Body of pancreas (tissue), 4 donors: ENCODE measurements at places on chromosomes 1 and 21. TPM values are rescaled to one million over a fixed set of nuclear protein-coding genes. Genes with fewer than 3 reads are reported as not detected.

S100A12 gene
- not detected for total RNA-seq

DNA sequence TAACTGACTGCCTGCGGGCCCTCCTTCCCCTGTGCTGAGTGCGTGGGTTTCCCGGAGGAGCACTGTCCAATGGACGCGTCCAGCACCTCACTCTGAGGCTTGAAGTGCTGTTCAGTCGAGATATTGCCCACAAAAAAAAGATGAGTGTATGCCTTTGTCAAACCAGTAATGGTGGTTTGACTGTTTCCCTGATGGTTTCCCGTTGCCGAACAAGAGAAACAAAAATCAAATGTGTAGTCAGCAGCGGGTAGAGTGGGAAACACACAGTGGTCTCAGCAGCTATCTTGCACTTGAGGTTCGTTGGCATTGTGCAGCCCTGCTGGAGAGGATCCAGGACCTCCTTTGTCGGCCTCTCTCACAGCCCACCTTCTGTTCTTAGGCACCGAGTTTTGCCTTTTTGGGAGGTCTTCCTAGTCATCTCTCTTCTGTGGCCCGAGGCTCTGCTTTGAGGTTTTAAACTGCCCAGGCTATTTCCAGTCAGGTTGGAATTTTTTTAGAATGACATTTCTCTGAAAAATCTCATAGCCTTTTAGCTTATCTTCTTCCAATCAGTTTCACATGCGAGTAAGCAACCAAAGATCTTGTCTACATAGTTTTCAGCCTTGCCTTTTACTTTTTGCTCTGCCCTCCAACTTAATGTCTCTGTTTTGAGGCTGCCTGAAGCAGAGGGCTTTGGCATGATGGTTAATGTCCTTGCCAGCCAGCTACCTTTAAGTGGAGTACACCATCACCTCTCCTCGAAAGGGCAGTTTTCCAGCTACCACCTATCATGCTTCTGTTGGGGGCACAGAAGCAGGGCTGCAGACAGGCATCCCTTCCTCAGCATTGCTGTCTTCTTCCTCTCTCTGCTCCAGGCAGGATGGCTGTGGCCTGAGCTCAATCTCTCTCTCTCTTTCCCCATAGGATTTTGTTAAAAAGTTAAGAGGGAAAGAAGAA lies 132.3 kb downstream of the URB2 start:
- no peak for DNase-seq

- DNase-seq: no peak
Observed at GRCh38 chr1:66521721-66522365, 12.1 kb upstream of the SGIP1 start.

SPRR1B gene
- not detected for total RNA-seq

DNA sequence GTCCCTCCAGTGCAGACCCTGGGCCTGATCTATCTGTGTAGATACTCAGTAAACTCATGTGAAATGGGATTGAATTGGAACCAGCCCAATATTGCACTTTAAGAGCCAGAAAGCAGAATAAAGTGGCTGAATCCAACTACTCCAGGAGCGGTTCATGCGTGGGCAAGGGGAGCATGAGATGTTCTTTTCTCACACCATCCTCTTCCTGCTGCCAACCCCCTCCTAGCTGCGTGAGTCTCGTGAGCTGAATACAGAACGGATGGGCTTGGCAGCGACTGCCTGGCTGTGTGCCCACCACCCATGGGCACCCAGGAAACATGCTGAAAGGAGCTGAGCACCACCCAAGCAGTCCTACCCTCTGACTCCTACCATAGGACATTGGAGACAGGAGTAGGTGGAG lies 128.3 kb downstream of the ELAVL4 start:
- no peak for DNase-seq

RGS16 gene
- 3.9 TPM for total RNA-seq

DNA sequence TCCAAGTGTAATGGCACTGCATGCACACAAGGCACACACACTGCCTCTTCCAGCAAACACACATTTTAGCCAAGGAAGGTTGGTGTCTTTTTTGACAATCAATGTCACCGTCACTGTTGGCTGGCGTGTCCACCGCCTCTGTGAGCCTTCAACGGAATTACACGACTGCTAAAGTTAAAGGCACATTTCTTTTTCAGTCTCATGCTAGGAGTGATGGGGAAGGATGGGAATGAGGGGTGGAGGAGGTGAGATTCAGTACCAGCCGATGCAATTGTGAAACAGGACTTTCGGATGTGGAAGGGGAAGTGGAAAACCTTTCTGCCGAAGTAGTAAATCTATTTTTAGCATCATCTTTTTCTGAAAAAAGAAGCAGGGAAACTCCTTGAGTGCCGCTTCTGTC lies 1.4 kb downstream of the ELAVL4 start:
- DNase-seq: no peak

FCER1A gene
- total RNA-seq: not detected

DNA sequence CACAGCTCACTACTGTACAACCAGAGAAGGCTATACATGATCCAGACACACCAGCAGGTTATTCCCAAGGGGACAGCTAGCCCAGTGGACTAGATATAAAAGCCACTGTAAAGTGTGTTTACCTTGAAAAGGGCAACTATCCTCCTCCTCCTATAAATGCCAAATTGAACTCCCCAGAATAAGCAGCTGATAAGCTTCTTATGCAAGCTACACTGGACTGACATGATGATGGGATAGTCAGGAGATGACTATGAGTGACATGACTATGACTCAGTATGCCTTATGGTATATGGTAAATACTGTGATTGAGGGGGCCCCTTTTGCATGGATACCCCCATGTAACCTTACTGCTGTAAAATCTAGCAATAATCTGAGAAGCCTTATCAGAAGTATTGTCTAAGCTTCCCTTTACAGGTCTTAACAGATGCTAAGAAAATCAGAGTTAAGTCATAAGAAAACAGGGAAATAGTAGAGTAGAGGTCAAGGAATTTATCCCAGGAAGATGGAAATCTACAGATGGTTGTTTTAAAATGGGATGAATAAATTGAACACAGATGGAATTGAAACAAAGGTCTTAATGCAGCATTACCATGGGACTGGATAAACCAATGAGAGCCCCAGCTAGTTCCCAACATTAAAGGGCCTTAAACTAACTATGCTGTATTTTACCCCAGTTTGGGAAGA lies 55.8 kb downstream of the TRIM33 start:
- no peak for DNase-seq
